Stimulated activated CD8-positive, alpha-beta memory T cell treated with anti-CD3 and anti-CD28 coated beads, Interleukin-4, amount 100 ng/mL, for 48 hours (primary cell): ENCODE measurements at places on chromosomes 3 and 15.

DNA sequence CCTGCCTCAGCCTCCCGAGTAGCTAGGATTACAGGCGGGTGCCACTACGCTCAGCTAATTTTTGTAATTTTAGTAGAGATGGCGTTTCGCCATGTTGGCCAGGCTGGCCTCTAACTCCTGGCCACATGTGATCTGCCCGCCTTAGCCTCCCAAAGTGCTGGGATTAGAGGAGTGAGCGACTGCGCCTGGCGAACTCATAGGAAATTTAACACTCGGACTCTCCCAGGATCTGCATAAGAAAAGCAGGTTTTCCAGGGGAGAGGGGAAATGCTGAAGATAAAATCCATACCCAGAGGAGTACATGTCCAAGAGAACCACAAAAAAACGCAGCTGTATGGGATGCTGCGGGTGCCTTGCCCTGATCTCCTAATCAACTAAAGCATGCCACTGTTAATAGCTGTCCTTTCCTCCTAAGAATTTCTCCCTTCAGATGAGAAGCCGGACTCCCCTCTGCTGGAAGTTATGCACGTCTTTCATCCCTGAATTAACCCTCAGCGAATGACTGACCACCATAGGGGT, 25.3 kb upstream of the TGFBR2 start:
- no peak for DNase-seq

GRCh38 chr15:29103824-29104565, 165.6 kb downstream of the NSMCE3 start:
- DNase-seq, result peak; percentile 73

DNA sequence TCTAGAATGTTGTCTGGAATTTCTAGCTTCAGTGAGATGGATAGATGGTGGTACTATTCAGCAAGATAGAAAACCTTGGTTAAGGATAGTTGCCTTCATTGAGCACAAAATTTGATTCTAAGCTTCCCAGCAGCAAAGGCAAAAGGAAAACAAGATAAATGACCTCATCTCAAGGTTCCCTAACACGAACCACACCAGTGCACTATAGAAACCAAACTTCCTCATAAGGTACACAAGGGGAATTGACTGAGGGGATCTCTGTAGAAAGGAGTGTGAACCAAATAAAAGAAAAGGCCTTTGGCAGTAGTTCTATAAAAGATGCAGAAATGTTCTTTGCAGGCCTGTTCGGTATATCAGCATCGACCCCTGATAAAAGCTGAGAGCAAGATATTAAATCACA, 288.9 kb downstream of the SHQ1 start:
- no peak for DNase-seq

DNA sequence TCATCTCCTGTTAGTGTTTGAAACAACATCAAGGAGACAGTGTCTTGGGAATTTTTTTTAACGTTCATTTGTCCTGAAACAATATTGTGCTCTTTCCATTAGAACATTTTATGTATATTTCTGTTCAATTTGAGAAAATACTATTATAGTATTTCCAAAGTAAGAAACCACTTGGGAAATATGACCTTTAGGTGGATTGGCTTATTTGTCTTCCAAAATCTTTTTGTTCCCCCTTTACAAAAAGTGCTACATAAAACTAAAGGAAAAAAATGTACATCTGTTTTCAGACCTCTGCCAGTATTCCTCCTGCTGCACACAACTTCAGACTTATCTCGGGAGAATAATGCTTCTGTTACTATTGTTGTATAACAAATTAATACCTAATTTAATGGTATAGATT, 165.9 kb upstream of the AGTR1 start:
- DNase-seq, result no peak

DNA sequence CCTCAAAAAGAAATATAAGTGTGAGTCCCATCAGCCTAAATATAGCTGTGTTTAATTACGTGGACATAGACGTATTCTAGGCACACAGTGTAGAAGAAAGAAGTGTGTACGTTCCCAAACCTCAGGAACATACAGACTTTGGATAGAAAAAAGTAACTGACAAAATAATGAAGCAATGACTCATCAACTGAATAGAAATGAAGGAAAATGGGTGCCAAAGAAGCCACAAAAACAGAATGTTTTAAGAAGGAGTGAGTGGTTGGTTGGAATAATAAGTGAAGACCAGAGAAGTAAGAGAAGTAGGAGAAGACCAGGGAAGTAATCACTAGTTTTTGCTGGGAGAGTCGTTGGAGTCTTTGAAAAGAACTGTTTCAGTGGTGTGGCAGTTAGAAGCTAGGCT, 518.1 kb downstream of the ROBO1 start:
- no peak for DNase-seq

- peak; percentile 50 for DNase-seq
Observed at GRCh38 chr3:195900436-195901355, 7.7 kb downstream of the TNK2 start.

- DNase-seq, result no peak
Observed at GRCh38 chr3:49716169-49716568, 3.3 kb downstream of the AMIGO3 start.

- DNase-seq, result no peak
Observed at GRCh38 chr3:188036375-188037194, 117.4 kb upstream of the LPP start.

- peak; percentile 88 for DNase-seq
Observed at GRCh38 chr15:67542420-67543347, at the start of gene MAP2K5. Gene MAP2K5 (plus strand): TSS chr15:67542703. CDS start chr15:67543336, 633 bp downstream.

GRCh38 chr3:197466586-197467399, 89.0 kb downstream of the BDH1 start:
- no peak for DNase-seq

DNA sequence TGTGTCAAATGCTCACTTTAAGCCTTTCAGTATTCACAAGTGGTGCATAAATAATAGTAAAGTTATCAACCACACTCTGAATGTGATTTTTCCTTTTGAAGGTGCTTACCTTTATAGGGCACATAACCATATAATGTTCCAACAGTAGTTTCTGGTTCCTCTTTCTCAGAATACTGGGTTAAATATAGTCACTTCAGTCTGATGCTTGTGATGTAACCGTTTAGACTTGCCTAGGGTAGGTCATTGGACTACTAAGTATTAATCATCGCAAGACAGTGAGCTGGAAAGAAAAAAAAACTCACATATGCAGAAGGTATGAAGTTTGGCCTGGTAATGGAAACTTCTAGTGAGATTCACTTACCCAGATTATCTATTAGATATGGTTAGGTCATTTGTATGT, 1.9 kb downstream of the KBTBD8 start:
- no peak for DNase-seq

- no peak for DNase-seq
Observed at GRCh38 chr3:131110087-131110486, 83.4 kb downstream of the NEK11 start.

DNA sequence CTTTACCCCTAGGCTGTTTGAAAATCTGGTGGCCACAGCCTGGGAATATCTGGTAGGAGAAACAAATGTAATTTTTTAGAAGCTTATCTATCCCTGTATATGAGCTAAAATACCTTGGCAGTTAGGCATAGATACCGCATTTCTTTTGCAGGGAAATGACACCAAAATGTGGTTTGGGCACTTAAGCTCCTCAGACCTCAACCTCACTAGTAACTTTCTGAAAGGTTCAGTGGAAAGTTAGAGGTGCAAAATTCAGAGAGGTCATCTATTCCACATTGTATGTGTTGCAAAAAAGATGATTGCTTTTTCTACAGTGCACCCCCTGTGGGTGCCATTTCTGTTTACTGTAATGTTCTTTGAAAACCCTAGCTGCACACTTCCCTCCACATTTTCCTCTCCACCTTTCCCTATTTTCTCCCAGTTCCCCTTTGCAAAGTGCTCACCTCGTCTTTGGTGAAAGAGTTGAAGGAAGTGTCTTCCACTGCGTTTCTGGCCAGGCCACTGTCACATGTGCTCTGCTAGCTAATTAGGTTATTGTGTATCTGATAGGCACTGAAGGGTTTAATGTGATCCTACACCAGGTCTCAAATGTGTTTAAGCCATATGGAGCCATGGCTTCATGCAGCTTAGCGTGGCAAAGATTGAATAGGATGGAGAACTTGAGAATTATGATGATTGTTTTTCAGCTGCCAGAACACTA, 1.3 kb downstream of the SACM1L start:
- no peak for DNase-seq

- DNase-seq, result no peak
Observed at GRCh38 chr3:52551118-52551517, 14.7 kb downstream of the UQCC5 start.

DNA sequence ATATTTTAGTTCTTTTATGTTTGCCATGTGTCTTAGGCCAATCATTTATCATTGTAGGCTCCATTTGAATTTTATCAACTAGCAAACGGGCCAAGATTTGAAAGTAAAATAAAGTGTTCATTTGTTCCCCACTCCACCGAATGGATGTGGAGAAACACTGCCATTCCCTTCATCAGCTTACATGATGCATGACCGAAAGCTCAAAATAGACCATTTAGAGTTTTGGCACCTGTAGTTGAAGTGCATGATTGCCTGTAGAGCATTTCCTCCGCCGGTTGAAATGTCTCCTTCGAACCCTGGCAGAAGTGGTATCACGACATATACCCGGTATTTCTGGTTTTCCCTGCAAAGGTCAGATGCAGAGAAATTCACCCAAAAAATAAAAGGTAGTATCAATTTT, 165.6 kb downstream of the PLD1 start:
- no peak for DNase-seq

GRCh38 chr15:85062560-85062959, 80.9 kb downstream of the PDE8A start:
- no peak for DNase-seq

DNA sequence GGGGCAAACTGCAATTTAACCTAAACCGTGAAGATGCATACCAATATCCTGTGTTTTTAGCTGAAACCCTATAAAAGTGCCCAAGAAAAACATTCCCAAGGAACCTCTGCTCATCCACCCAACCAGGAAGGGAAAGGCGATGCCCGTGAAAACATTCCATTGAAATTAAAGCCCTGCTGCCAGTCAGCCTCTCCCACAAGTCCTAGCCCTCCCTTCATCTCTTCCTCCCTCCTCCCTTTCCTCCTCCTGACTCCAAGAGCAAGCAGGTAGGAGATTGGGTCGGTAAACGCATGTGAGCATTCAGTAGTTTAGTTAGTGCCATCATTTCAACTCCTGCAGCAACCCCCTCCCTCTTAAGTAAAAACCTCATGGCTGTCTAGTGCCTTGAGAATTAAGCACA, 27.7 kb downstream of the HES1 start:
- DNase-seq, result no peak

- no peak for DNase-seq
Observed at GRCh38 chr15:25401501-25401900, 37.3 kb downstream of the UBE3A start.
